ENCODE measurements at places on chromosomes 12 and 14.

DNA sequence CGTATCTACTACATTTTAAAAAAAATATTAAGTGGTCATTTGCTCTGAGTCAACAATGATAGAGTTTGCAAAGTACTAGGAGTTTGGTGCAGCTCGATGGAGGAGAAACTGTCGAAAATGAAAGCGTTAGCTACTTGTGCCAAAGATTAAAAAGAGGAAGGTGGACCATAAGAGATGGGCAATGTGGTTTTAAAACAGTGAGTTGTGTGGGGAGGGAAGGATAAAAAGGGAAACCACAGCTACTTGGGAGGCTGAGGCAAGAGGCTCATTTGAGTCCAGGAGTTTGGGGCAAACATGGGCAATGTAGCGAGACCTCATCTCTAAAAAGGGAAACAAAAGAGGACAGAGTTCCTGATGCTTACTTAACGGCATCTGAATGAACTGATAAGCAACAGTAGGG lies 18.2 kb upstream of the STRAP start:
- no peak for DNase-seq

DNA sequence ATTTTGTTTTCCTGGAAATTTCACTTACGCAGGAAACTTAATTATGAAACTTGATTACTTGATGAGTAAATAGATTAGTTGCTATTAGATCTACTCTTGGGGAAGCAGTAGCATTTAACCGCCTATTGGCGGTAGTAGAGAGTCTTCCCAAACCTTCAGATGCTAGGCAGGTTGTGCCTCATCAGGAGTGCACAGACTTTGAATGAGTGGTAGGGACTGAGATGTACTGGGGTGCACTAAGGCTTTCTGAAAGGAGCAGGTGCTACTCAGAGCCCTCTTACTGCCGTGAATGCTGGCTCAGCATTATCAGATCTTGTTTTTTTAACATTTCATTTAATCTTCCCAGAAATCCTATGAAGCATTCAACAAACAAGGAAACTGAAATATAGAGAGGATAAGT lies 7.7 kb downstream of the GATC start:
- DNase-seq, result no peak

DNA sequence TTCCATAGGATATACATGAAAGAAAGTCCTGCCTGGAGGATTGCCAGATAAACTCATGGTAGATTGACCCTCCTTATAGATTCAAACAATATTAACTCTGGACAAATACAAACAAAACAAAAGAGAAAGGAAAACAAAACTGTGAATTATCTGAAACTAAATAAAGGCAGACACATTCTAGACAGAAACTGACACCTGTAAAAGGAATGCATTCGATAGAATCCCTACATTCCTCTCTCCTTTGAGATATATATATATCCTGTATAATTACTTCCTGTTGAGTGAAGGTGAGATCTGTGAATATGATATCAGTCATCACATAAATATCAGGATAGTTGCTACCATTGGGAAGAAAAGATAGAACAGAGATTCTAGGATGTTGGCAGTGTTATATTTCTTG lies 948.4 kb upstream of the ATXN7L3B start:
- DNase-seq, result no peak

- DNase-seq, result no peak
These were observed 85.4 kb downstream of the NCOR2 start for GRCh38 chr12:124481772-124482566.

DNA sequence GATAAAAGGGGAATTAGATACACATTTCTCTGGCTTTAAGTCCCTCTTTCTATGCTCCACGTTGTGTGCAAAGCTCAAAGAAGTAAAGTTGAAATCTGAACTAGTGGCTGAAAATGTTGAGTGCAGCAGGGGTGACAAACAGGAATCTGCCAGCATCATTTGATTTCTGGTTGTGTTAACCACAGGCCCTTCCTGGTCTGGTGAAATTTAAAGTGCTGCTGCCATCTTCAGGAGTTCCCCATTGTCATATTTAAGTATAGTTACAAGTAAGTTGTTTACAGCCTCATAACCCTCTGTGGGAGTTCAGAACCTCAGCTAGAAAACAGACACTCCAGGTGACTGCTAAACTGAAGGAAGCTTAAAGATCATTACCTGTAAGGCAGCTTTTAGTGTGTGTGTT lies 90.9 kb upstream of the CCDC196 start:
- no peak for DNase-seq

DNA sequence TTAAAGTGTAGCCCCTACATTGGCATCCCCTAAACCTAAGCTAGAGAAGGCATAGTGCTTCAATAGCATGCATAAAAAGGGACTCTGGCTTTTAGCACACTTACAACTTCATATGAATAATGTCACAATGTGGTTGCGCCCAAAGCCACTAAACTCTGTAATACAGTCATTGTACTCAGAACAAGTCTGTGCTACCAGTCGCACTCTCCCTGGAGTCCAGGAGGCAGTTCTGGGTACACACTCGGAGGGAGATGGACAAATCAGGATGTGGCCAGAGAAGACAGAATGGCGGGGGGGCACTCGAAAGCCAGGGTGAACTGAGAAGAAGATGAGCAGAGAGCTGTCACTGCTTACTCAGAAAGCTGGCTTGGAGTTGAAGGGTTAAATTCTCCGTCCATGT lies 10.6 kb downstream of the SAMD4A start:
- no peak for DNase-seq

DNA sequence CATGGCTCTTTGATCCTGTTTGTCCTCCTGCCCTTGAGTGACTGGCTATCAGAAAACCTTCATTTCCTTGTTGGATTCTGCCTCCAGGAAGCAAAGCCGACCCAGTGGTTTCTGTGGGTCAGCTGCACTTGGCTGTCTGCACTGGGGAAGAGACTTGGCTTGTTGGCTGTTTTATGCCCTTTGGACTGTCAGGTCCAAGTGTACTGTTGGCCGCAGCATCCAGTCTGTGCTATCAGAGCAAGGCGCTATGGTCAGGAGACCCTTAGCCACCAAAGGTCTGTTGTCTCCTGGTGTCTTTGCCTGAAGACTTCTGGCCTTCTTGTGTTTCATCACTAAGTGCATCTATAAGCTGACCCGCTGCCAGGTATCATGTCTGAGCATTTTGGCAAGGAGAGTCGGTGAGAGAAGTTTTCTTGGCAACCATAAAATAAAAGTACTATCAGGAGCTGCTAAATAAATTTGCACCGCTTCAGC lies 177.4 kb upstream of the HIF1A start:
- DNase-seq, result no peak

DNA sequence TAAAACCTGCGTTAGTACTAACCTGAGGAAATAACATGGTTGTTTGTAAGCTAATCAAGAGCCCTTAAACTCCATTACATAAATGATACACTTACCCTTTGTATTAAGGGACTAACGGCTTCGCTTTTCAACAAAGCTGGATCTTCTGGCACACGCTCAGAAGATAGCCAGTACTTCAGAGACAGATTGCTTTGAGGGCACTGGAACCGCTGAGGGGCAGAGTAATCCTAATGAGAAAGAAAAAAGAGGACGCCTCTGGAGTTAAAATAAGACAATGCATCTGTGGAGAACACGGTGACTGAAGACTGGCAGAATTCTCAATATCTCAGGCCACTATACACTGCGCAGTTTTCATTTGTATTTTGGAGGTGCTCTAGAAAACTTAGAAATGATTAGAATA lies 1.5 kb upstream of the KTN1 start:
- no peak for DNase-seq

DNA sequence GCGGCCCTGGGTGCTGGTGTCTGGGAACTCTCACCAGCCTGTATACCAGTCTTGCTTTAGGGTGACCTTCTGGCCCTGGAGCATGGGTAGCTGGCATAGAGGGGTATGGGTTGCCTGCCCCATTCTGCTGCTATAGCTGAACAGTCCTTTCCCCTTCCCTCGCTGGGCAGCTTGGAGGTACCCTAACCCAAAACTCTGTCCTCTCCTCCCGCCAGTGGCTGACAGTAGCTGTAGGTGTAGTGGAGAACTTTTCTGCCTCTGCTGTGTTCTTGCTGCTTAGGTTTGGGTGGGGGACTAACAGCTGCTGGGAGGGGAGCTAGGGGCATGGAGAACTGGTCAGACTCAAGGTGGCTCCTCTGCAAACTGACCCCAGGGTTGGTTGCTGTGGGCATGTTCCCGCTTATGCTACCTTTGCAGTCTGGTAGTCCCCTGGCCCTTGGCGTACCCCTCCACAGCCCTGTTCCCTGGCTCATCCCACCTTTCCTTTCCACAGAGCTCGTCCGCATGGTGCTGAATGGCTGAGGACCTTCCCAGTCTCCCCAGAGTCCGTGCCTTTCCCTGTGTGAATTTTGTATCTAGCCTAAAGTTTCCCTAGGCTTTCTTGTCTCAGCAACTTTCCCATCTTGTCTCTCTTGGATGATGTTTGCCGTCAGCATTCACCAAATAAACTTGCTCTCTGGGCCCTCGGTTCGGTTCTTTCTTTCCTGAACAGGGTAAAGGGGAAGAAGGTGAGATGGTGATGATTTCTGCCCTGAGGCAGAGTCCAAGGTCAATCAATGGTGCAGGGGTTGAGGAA lies 2.9 kb downstream of the MYL6 start:
- DNase-seq, result no peak

DNA sequence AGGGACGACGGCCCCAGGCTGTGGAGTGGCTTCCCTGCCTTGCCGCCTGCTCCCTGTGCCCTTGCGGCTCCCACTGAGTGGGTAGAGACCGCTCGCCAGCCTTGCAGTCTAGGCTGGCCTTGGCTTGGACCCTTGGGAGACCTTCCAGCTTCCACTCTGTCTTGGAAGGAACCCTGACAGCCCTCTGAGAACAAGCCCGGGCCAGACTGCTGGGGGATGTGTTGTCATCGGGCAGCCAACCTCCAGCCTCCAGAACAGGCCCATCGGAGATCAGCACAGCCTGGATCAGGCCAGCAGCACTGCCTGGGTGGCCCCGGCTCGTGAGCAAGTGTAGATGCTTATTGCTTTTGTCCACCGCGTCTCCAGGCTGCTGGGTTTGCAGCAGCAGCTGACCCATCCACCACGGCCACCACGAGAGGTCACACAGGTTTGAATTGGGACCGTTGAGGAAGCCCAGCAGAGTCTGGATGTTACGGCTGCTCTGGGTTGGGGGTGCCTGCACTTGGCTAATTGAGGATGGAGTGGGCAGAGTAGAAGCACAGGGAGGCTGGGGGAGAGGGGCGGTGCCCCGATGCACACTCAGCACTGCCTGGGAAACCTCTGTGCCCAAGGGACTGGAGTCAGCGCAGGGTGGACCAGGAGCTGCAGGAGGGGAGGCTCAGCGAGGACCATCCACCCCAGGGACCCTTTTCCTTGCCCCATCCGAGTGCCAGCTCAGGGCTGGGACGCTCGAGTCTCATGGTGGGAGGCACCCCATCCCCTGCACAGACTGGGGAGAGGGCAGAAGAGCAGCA lies 55.5 kb downstream of the NOC4L start:
- no peak for DNase-seq

Data from fibroblast of skin of left biceps (primary cell).